Bone marrow (tissue), 2 donors: ENCODE measurements at places on chromosomes 11 and 22.

DNA sequence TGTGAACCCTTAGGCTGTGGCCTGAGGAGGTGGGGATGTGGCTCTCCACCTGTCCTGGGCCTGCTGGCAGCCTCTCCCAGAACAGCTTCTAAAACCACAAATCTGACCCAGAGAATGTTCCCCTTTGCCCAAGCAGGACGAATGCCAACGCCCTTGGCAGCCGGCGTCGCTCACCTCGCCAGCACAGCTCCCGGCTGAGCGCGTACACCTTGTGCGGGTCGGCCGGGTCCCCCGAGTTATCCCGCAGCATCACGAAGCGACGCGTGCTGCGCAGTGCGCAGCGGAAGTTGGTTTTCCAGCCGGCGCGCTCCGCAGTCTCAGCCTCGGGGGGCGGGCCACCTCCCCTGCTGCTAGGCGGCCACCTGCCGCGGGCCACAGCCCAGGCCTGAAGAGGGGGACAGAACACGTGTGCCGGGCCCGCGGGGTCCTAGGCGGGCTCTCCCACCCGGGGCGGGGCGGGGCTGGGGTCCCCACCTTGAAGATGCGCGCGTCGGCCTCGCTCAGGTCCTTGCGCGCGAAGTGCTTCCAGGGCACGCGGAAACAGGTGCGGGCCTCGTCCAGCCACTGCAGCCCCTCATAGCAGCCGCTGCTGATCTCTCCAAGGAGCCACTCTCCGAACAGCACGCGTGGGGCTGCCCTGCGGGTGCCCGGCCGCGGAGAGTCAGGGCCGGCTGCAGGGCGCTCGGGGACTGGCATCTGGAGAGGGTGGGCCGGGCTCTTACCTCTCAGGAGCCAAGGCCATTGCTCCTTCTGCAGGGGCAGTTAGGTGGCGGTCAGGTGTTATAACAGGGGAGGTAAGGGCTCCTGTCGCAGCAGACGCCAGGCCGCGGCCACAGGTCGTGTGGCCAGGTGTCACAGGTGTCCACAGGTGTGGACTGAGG is 887 bp downstream of the IRF7 start:
- no peak for DNase-seq

- DNase-seq = no peak
Measured at GRCh38 chr11:38460896-38461295, 1862.9 kb upstream of the RAG2 start.

GRCh38 chr11:129041611-129042018 is 98.9 kb upstream of the TP53AIP1 start:
- DNase-seq = no peak

DNA sequence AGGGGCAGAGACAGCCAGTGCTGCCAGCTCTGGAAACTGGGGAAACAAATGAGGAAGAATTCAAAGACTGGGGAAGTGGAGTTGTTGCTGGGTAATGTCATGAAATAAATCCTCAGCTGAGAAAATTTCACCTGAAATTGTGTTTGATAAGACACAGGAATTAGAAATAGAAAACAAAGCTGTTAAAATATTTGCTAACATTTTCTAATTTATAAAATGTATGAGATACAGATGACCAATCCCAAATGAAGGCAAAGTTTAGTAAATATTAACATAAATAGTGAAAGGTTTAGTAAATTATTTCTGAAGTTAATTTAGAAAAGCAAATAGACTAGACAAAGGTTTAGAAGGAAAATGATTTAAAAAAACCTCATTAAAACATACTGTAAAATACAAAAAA is at the start of gene OR56A5:
OR56A5 (minus strand) TSS at position 101 of the 400 bp plus-strand sequence; CDS start at position 101, 0 bp downstream.
- DNase-seq = no peak

DNA sequence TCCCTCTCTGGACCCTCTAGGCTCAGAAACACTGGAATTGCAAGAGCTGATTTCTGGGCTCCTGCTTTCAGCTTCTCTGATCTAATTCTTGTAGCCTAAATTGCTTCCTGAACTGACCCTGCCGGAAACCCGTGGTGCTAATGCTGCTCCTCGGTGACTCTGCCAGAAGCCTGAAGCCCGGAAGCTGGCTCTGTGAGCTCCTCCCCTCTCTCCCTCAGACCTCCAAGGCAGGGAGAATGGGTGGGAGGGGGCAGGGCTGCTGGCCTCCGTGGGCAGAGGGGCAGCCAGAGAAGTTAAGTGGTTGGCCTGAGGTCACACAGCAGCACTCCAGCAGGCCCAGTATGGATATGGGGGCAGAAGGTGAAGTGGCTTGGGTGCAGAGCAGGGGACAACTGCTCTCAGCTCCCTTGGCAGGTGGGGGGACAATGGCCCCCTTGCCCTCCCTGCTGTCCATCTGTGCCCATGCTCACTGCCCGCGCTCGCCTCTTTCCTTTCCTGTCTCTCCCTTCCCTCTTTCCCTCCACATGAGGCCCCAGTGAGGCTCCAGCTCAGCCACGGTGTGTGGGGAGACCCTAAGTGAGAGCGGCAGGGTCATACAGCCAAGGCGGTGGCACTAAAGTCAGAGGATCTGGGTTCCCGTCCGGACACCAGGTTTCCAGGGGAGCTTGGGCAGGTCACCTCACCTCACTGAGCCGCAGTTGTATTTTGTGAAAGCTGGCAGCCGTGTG is 16.2 kb downstream of the CAPN5 start:
- peak; percentile 41 for DNase-seq

- DNase-seq = peak; percentile 65
Measured at GRCh38 chr11:12149672-12150225, 39.4 kb downstream of the MICAL2 start.

DNA sequence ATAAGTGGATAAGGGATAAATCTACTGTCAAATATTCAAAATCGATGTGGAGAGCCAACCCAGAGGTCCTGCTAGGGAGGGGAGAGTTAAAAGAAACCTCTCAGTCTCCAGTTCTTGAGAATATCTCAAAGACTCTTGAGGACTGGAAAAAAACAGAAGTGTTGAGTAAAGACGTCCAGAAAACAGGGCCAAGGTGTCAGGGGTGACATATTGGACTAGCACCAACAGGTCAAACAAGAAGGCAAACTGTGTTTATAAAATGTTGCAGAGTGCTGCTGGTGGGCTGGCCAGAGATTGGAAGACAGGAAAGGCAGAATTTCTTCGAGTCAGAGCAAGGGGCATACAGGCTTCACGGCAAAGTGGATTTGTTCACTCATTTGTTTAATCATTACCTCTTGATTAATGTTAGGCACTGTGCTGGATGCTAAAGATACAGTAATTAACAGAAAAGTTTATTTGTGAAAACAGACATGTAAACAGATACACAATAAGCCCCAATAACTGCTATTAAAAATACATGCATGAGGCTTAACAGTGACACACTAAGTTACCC is 33.7 kb upstream of the SMPD1 start:
- DNase-seq = no peak

DNA sequence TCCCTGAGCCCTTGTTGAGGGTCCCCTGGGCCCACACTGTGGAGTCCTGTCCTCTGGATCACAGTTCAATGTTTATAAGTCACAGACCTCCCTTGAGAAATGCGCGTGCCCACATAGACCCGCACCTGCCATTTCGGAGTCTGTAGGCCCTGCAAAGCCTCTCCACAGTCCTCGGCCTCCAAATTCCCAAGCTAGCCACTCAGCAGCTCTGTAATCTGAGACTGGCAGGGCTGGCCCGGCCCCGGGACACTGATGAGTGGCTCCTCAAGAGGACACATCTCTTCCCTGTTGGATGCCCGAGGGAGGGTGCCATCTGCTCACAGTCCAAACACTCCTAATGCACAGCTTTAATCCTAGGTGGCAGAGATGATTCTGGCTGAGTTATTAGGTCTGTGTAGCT is 39.1 kb downstream of the B3GAT1 start:
- DNase-seq = no peak

- DNase-seq = no peak
Measured at GRCh38 chr22:48850658-48851287, 976.9 kb downstream of the BRD1 start.

DNA sequence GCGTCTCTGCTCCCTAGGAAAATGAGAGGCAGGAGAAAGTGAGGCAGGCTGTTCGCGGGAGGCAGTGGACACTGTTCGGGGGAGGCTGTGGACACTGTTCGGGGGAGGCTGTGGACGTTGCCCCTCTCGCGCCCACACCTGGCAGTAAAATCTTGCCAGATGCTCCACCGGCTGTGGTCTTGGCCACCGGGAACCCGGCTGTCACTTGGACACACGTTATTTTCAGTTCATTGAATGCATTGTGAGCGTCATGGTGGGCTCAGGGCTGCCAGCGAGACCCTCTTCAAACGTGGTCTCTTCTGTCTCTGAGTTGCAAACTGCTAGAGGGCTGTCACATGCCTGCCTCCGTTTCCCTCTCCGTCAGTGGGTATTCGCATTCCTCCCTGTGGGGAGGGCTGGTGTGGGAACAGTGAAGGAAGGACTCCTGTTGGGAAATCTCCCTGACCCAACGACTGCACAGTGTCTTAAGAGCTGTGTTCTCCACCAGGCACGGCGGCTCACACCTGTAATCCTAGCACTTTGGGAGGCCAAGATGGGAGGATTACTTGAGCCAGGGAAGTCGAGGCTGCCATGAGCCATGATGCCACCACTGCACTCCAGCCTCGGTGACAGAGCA is 1.4 kb downstream of the PRR5 start:
- no peak for DNase-seq

GRCh38 chr11:16685914-16686313 is 52.5 kb upstream of the C11orf58 start:
- no peak for DNase-seq

DNA sequence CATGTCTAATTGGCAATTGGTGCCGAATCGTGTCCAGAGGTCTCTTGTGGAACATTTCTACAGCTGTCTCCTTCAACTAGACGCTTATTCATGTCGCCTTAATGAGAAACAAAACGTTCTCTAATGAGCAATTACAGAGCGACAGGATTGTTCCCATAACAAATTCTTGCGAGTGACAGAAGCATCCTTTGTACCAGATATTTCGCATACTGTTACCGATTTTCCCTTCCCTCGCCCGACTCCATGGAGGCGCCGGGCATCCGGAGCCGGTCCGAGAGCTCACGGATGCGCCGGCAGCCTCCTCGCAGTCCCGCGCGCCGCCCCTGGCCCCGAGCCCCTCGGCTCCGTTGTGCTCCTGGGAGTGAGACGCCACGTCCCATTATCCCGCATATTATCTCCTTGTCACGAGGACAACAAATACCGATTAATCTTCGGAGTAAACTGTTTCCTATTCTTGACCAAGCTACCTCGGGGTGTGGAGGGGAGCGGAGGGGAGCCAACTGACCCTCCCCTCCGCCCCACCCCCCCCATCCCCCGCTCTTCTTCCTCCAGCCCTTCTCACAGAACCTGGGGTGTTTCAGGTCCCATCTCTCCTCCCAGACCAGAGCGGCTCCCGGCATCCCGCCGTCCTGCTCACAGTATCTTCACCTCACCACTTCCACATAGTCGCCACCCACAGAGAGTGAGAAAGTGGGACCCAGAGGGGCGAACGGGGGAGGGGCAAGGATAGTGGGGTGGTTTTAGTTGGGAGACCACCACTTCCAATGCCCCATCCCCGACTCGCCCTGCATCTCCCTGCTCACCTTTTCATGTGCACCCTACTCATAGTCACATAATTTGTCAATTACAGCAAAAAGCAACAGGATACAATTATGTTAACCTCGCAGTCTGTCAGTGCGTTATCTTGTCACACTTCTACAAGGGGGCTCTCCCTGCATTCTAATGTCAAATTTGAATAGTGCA is 11.4 kb downstream of the PAX6 start:
- DNase-seq = no peak

DNA sequence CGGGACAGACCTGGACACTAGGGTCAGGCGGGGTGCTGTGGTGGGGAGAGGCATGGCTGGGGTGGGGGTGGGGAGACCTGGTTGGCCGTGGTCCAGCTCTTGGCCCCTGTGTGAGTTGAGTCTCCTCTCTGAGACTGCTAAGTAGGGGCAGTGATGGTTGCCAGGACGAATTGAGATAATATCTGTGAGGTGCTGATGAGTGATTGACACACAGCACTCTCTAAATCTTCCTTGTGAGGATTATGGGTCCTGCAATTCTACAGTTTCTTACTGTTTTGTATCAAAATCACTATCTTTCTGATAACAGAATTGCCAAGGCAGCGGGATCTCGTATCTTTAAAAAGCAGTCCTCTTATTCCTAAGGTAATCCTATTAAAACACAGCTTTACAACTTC is 3.9 kb downstream of the FADD start:
- DNase-seq = no peak

DNA sequence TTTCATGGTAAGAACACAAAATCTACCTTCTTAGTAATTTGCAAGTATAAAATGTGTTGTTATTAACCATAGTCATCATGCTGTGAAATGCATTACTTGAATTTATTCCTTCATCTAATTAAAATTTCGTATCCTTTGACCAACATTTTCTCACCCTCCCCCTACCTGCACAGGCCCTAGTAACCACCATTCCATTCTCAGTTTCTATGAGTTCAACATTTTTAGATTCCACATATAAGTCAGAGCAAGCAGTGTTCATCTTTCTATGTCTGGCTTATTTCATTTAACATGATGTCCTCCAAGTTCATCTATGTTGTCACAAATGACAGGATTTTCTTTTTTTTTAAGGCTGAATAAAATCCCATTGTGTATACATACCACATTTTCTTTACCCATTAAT is 43.5 kb upstream of the CCDC179 start:
- no peak for DNase-seq

DNA sequence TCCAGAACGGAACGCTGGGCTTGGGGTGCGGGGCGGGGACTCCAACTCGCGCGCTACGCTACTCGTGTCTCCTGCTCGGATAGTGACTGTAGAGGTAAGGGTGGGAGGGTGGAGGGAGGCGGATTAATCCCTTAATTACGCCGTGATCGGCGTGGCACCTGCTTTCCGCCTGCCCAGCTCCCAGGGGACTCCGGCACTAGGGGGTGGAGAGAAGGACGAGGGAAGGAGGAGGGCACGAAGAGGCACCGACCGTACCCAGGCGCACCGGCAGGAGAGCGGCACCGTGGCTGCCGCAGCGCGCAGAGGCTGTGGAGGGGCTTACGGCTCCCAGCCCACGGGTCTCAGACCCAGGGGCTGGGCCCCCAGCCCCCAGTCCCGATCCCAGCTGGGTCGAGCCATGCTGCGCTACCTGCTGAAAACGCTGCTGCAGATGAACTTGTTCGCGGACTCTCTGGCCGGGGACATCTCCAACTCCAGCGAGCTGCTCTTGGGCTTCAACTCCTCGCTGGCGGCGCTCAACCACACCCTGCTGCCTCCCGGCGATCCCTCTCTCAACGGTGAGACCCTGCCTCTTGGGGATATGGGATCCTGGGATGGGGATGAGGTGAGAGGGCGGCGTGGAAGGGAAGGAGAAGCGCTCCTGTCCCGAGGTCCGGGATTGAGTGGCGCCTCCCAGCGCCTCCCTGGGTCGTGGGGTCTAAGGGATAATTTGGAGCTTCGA is at the start of gene ROBO3:
ROBO3 (plus strand) TSS at position 252 of the 721 bp plus-strand sequence; CDS start at position 398, 146 bp downstream.
- DNase-seq = no peak

- DNase-seq = no peak
Measured at GRCh38 chr11:124050748-124051147, 9.6 kb upstream of the OR10G7 start.

DNA sequence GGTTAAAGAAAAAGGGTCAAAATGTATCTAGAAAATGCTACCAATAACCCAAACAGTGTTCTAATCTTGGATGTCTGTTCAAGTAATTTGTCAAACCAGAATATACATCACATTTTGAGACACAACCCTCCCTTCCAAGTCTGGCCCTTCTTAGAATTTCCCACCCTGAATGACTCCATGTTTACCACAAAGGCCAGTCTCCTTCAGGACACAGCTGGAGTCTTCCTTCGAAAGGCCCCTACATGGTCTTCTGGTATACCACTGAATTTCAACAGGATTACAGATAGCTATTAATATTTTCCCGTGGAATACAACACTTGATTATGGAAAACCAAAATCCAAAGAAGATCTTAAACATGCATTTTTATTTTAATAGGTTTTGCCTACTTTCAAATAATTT is 10.2 kb downstream of the CCDC34 start:
- DNase-seq = no peak

- no peak for DNase-seq
Measured at GRCh38 chr11:20238712-20239111, 78.4 kb upstream of the DBX1 start.

- DNase-seq = no peak
Measured at GRCh38 chr22:30591191-30591587, 521 bp downstream of the PES1 start.
